ENCODE measurements at places on chromosomes 11 and 22.

GRCh38 chr11:56375324-56375723, at the start of gene OR8U1:
Gene OR8U1, plus strand, starts transcription at chr11:56375624. Its CDS starts 0 bp downstream, at chr11:56375624.
- no peak for DNase-seq

- DNase-seq: no peak
Measured at GRCh38 chr22:31439808-31440207, 40.4 kb downstream of the DRG1 start.

DNA sequence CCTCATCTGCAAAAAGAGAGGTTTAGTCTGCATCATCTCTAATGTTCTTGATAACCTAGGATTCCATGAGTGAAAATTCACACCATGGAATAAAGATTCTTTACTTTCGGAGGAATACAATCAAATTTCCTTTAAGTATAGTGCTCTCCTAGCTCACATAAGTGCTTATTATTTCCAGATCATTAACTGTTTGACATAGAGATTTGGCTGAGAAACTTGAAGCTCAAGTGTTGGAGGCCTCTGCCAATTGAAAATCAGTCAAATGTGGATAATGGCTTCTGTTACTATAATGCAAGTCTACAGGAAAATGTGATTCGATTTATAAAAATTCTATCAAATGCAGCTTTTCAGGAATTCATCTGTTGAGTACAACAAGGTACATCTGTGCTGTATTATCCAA, 144.6 kb downstream of the KIF18A start:
- no peak for DNase-seq

GRCh38 chr22:36729321-36729720, 25.8 kb upstream of the CACNG2 start:
- no peak for DNase-seq

DNA sequence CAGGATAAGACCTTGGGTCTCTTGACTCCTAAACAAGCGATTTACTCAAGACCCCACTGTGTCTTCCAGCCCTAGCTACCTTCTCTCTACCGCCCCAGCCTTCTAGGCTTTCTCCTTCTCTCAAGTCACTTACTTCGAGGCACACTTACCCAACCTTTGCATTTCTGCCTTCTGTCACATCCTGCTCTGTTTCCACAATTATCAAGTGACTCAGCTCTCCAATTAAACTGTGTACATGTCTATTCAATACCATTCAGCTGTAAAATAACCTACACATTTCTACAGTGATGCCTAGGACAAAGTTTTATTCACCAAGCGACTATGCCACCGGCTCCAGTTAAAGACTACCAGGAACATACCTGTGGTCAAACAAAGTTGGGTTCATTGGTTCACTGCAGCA, 69.0 kb downstream of the LARGE1 start:
- DNase-seq: peak; percentile 36

GRCh38 chr11:78019808-78020207, 3.3 kb downstream of the KCTD14 start:
- no peak for DNase-seq

DNA sequence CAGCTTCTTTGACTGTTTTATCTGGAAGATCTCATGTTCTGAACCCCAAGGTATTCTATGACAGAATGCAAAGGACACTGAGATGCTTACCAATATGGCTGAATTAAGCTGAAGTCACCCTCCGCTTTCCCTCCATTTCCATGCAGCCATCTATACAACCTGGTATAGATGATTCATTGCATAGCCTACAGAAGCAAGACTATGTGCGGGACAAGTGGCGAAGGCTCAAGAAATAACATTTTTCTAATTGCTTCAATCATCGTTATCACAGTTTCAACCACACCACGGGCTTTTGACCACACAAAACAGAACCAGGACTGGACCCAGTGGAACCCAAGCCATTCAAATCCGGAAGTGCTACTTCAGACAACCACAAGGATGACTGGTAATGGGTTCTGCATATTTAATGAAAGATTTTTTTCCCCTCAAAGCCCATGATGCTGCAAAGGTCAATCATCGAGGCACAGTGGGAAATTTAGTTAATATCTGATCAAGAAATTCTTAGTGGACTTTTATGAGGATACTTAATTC, 61.9 kb downstream of the CD44 start:
- no peak for DNase-seq

DNA sequence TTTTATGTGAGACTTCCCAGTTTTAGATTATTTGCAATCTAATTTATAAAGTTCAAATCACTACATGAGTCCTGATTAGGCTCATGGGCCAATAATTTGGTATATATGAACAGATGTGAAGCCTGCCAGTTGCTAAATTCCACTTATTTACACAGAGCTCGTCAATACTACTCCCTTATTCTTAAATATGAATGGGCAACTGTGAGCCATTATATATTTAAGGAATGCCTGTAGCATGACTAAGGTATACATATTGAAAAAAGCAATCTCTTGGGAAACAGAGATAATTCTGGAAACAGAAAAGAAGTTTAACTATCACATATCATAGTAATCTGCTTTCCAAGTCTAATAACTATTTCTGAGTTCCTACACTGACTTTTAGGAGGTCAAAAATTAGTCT, 27.0 kb downstream of the RBMXL2 start:
- DNase-seq: peak; percentile 56

DNA sequence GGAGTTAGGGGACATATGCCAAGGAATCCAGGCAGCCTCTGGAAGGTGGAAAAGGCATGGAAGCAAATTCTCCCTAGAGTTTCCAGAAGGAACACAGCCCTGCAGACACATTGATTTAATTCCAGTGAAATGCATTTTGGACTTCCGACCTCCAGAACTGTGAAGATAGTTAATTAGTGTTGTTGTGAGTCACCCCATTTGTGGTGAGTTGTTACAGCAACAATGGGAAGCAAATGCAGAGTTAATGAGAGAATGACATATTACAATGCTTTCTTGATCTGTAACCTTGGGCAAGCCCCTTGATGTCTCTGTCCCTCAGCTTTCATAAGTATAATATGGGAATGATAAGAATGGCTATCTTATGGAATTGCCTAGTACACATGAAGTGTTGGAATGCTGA, 178.7 kb downstream of the KIRREL3 start:
- DNase-seq: no peak

GRCh38 chr22:35914357-35914664, 114.3 kb downstream of the RBFOX2 start:
- DNase-seq: no peak

- no peak for DNase-seq
Measured at GRCh38 chr11:32400196-32400595, 35.1 kb downstream of the WT1 start.

- DNase-seq: peak; percentile 34
Measured at GRCh38 chr11:65625628-65626342, 10.2 kb downstream of the PCNX3 start.

GRCh38 chr11:71410363-71410966, 37.7 kb downstream of the DHCR7 start:
- DNase-seq: no peak

DNA sequence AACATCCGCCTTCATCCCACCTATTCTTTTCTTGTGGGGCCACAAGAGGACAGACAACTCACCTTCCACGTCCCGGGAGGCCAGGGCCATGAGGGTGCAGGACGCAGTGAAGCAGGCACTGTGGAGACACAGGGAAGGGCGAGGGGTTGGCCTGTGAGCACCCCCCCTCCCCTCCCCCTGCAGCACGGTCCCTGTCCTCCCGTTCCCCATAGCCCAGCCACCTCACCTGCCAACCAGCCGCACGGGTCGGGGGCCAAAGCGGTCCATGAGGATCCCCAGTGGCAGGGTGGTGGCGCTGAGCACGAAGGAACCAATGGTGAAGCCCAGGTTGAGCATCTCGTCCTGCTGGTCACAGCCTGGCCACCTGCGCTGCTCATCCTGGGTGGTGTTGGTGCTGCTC, 14.6 kb downstream of the SLC43A1 start:
- no peak for DNase-seq

DNA sequence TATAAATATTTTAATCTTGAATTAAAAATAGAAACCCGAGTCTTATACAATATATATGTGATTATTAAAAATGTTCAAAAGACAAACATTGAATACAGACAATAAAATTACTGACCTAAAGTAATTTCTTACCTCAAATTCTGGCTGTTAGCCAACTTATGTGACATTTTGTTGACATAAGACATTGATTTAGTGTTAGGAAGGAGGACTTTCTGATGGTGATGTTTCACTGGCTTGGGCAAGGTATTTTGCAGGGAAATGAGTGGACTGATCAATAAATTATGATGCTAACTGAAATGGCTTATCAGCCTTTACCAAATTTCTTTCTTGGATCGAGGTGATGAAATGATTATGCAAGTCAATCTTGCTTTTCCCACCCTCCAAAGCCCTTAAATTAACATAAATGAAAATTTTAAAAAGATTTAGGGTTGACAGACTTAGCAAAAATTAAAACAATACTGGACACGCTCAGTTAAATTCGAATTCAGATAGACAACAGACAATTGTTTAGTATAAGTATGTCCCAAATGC, 33.2 kb upstream of the FZD4 start:
- no peak for DNase-seq

DNA sequence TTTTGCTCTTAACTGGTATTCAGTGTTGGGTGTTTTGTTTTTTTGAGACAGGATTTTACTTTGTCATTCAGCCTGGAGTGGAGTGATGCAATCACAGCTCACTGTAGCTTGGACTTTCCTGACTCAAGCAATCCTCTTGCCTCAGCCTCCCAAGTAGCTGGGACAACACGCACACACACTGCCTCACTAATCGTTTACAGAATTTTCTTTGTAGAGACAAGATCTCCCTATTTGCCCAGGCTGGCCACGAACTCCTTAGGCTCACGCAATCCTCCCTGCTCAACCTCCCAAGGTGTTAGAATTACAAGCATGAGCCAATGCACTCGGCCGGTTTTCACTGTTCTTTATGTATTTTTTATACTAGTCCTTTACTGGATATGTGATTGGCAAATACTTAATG, 51.0 kb upstream of the IGLL5 start:
- DNase-seq: peak; percentile 2

- no peak for DNase-seq
Measured at GRCh38 chr11:106384429-106384828, 307.0 kb downstream of the AASDHPPT start.

- DNase-seq: peak; percentile 34
Measured at GRCh38 chr11:19805827-19806226, 93.2 kb downstream of the NAV2 start.

DNA sequence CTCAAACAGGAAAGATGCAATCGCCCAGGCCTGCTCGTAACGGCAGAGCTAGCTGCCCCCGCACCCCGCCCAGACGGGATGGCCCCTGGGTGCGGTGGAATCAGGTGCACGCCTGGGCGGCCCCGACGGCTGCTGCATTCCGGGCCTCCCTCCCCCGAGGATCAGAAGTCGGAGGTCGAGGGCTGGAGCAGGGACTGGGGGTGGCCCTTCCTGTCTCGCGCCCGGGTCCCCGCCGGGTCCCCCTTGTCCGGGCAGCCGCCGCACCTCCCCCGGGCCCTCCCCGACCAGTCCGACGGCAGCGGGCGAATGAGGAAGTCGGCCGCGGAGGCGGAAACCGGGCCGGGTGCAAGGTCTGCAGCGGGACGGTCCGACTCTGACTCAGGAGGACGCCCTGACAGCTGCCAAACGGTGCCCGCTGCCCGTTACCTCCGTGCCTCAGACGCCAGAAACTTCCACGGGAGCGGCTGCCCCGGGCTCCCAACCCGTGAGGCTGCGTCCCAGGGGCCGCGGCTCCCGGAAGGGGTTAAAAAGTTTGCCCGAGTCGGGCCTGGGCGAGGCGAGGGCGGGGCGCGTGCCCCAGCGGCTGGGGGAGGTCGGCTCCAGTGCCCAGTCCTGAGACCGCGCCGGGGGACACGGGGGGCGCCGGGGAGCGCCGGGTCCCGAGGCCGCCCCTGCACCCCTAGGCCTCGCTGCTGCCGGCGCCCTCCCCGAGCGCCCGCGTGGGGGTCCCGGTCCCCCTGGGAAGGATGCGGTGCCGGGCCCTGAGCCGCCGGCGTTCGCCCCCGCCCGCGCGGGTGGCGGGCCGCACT, 663 bp downstream of the MYH9 start:
- no peak for DNase-seq

GRCh38 chr11:9273376-9274336, 8.5 kb upstream of the DENND5A start:
- peak; percentile 77 for DNase-seq

DNA sequence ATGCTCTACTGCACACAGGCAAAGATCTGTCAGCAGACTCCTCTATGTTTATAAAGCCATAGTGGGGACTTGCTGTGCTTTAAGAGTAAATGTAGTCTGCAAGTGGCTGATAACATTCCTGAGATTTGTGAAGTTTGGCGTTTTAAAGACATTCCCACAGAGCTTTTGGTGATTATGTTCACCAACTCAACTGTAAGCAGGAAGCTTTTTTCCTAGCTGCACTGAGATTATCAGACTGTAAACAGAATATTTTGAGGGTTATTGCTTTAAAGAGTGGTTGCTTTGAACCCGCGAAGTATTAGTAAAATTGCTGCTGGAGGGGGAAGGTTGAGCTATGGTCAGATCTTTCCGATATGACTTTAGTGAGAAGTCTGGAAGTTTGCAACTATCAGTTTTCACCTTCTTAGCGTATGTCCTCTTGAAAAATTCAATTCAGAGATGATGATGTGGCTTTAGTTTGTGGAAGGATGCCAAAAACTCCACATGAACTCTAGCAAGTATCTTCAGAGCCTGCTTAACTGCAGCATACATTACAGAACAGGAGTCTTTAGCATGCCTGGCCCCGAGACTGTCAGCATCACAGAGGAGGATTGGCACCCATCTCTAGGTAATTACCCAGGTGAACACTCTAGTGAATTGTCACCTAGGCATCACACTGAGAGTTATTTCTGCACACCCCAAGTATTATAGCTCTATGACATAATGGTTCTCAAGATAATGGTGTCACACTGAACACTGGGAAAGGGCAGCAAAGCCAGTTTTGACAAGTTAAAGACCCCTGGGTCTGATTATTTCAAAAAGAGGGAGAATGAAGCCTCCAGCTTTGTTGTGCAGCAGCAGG, 89.9 kb downstream of the MTNR1B start:
- DNase-seq: peak; percentile 83

DNA sequence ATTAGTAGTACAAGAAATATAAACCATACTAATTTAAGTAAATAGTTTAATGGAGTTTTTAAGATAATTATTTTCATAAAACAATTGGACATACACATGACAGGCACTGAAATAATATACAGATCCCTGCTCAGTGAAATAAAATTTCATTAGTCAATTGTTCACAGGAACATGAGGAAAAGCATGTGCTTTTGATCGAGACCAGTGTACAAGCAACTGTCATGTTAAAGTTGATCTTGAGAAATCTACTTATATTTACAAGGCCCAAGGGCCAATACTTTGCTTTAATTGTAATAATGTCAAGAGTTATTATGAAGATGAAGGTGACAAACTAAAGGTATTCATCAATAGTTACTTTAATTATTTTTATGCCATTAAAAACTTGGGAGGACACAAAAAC, 792.7 kb upstream of the LUZP2 start:
- DNase-seq: no peak

- DNase-seq: no peak
Measured at GRCh38 chr11:50037251-50037650, 4.6 kb downstream of the OR4C45 start.

DNA sequence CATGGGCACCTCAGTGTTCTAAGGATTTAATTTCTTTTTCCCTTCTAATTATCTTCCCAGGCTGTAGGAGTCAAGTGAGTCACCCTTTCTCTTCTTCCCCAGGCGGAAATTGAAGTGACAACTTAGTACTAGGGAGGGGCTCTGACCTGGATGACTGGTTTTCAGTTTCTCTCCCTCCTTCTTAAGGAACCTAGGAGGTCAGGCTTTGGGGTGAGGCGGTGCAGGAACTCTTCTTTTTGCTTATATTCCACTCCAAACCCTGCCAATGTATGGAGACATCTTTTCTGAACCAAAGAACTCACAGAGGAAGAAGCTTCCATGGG, 12.6 kb downstream of the ZDHHC5 start:
- DNase-seq: no peak

- no peak for DNase-seq
Measured at GRCh38 chr11:35478471-35479091, 46.8 kb downstream of the PAMR1 start.

All from fibroblast of skin of scalp (primary cell).